Colonic mucosa (tissue), 4 donors: ENCODE measurements at places on chromosomes 13 and 19. TPM values are rescaled to one million over a fixed set of nuclear protein-coding genes. Genes with fewer than 3 reads are reported as not detected.

DNA sequence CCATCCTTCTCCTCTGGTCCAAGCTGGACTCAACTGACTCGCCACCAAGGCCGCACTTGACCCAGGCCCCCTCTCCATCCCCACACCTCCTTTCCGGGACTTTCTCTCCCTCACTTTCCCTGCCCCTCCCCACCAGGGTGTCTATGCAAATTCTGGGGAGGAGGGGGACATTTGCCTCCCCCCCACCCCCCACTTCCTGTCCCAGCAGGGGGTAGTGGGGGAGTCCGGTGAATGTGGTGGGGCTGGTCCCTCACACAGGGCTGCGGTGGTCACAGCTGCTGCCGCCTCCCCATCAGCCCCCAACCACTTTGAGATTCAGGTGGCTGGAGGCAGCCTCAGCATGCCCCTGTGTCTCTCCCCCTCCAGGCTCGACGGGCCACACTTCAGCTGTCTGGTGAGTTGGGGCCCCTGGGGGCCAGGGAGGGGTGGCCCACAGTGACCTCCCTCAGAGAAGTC, 870 bp downstream of the SPIB start:
- DNase-seq = no peak

The CACTIN gene
- total RNA-seq = 12.0 TPM

GRCh38 chr19:46848389-46848788, 2.3 kb downstream of the AP2S1 start:
- DNase-seq = no peak

DNA sequence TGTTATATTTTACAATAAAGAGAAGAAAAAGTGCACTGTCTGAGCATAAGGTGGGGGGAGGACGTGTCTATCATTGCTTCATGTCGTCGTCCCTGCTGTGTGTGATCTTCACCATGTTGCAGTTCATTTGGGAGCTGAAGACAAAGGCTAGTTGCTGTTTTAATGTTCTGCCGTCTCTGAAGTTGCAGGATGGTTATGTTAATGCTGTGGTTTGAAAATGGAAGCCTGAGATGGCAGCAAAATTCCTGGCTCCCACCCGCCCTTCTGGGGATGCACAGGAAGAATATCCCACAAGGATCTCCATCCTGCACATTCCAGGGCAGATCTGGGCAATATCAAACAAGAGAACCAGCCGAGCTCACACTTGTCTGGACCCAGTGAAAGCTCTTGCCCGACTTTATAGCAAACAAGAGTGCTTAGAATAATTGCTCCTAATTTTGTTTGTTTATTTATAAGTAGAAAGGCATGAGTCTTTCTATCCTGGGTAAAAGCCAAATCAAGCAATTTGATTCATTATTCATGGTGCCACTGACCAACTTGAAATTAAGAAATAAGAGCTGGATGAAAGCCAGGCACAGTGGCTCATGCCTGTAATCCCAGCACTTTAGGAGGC, 110.3 kb upstream of the ABCC4 start:
- DNase-seq = no peak

The FGF9 gene
- 0.67 TPM for total RNA-seq

The COMP gene
- not detected for total RNA-seq

GRCh38 chr13:95154413-95154886, 146.8 kb downstream of the ABCC4 start:
- no peak for DNase-seq

DNA sequence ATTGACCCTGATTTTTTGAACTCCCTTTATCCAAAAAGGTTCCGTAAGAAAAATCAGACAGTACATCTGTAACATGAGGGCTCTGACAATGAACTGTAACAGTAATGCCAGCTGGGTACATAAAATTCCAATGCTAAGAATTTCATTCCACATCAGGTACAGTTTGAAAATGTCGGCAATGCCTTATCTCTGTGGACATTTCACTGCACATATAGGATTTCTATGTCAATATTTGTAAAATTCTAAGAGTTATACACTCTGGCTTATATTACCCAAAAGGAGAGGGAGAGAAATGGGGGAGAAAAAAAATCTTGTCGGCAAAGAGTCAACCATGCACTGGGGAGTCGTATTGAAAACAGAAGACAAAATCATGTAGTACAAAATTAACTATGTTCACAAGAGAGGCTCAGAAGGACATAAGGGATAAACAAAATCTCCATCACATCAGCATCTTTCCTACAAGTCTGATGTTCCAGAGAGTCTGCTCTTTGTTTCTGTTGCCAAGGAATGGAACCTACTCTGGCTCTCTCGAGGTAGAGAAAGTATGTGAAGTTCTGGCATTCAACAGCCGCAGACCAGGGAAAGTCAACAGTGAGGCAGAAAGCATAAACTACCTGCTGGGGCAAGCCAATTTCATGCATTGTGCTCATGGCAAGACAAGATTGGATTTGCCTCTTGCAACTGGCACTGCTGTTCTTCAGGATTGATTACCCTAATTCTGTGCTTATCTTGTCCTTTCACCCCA, 72.4 kb downstream of the STARD13 start:
- DNase-seq = no peak

- no peak for DNase-seq
Measured at GRCh38 chr19:15367439-15367838, 12.1 kb downstream of the AKAP8 start.

The CGB5 gene
- total RNA-seq = not detected

The BEST2 gene
- total RNA-seq = 22.6 TPM

DNA sequence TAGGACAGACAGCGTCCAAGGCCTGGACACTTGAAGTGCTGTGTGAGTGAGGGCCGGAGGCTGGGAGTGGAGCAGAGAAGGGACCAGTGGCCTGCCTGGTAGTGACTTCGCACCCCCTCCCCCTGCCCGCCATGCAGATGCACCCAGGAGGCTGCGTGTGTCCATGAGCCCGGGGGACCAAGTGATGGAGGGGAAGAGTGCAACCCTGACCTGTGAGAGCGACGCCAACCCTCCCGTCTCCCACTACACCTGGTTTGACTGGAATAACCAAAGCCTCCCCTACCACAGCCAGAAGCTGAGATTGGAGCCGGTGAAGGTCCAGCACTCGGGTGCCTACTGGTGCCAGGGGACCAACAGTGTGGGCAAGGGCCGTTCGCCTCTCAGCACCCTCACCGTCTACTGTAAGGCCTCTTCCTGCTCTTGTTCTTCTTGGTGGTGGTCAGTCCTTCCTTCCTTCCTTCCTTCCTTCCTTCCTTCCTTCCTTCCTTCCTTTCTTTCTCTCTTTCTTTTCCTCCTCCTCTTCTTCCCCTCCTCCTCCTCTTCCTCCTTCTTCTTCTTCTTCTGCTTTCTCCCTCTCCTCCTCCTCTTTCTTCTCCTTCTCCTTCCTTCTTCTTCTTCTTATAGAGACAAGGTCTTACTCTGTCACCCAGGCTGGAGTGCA, 6.0 kb upstream of the FFAR1 start:
- DNase-seq = no peak

DNA sequence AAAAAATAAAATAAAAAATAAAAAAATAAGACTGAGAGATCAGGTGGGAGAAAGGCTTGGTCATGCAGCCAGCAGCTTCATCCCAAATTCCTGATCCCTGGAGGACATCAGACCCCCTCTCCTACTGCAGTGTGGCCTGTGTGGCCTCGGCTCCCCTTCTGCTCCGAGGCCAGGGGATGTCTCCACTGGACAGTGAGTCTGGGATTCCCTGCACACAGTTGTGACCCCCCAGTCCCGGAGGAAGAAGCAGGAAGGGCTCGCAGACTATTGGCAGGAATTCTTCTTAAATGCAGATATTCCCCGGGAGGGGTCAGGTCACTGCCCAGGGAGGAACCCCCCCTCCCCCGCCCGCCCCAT, 41.9 kb downstream of the ZNF627 start:
- DNase-seq = no peak

The ZGLP1 gene
- 5.1 TPM for total RNA-seq

The ZNF682 gene
- total RNA-seq = 5.5 TPM

DNA sequence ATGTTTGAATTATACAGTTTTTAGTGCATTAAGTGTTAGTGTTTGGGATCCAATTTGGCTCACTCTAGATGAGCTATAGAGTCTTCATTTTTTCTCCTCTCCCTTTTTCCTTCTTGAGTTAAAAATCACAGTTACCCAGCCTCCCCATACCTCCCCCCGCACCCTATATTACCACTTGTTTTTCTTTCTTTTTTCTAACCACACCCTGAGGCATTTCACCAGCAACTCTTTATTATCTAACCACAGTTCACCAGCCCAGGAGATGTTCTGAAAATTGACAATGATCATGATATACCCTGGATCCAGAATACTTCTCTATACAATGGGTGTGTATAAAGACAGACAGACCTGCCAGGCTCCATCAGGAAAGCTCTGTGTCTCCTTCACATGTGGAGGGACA, 86.5 kb upstream of the UBL3 start:
- no peak for DNase-seq

The HCST gene
- 2.4 TPM for total RNA-seq

The PPM1N gene
- total RNA-seq = 0.67 TPM

DNA sequence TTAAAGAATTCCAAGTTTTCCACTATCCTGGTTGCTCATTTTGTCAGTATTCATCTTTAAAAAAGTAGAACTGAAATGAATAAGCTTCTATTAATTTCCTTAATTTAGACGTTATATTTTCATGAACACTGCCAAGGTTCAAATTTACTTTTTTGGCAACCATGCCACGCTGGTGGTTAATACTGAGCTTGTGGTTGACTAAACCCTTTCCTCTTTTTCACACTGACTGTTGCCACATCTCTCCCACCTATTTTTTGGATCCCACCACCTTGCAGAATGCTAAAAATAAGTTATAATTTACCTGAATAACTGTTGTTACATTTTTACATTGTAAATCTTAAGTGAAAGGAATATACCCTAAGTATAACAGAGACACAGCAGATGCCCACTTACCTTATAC, 45.0 kb downstream of the FLT3 start:
- DNase-seq = no peak

DNA sequence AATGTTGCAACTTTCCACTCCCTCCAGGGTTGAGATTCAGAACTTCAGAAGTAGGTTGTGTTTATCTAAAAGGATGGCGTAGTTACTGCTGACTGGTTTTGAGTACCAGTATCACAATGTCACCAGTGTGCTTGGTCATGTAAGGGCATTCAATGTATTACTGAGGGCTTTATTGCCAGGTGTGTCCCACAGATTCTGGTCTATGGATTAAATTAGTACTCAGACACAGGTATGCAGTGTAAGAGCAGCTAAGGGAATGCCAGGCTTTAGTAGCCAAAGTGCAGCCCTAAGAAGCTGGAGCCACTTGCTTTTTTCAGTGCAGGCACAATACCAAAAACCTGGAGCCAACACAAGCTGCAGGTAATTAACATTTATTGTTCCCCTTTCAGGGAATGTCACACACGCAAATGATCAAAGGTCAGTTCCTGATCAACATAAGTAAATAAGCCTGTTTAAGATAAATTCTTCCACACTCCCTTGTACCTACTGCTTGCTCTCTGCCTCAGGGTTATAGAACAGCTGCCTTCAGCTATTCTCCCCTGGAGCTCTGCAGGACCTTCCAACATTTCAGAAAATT, 130.1 kb upstream of the ZNF91 start:
- DNase-seq = peak; percentile 62

The SYT3 gene
- total RNA-seq = 0.13 TPM

GRCh38 chr19:21574607-21575006, 69.2 kb downstream of the ZNF429 start:
- DNase-seq = no peak

- DNase-seq = no peak
Measured at GRCh38 chr13:93690139-93690538, 463.5 kb downstream of the GPC6 start.

The ATP4A gene
- total RNA-seq = not detected

The CHAMP1 gene
- total RNA-seq = 19.2 TPM

The PLEKHG2 gene
- 10.4 TPM for total RNA-seq

- DNase-seq = no peak
Measured at GRCh38 chr19:32483574-32483973, 78.0 kb downstream of the DPY19L3 start.

- no peak for DNase-seq
Measured at GRCh38 chr13:84843368-84843767, 955.9 kb downstream of the SLITRK6 start.

DNA sequence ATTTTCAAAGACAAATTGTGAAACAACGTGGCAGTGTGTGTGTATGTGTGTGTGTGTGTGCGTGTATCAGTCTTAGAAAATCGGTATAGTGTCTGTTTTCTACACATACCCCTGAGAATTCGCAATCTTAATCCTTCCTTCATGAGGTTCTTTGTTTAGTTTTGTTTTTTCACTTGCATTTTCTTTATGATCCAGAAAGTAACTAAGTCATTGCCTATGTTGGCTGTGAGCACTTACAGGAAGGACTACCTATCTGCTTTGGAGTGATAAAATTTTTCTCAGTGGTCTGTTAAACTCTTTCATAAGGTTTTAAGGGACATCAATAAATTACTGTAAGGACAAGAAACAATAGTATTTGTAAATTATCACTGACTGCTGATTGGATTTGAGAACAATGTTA, 1587.1 kb downstream of the PCDH9 start:
- no peak for DNase-seq
